ENCODE measurements at places on chromosomes 3 and 15.

GRCh38 chr15:90306560-90306959 lies 41.1 kb downstream of the NGRN start:
- no peak for DNase-seq

DNA sequence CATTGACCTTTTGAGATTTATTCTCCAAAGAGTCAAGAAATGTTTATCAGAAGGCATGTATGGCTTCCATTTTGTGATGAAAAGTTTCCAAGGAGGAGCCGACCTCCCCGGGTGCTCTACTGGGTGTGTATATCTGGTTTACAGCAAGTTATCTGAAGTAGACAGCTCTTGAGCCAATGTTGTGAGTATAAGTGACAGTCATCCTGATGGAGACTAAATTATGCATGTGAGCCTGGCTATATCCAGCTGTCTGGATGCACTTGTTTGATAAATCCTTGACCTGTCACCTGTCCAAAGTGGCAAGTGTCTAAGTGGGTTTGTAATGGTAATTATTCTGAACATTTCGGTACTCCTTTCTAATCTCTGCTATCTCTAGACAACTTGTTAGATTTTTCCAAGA lies 142.2 kb downstream of the NR2F2 start:
- DNase-seq = no peak

DNA sequence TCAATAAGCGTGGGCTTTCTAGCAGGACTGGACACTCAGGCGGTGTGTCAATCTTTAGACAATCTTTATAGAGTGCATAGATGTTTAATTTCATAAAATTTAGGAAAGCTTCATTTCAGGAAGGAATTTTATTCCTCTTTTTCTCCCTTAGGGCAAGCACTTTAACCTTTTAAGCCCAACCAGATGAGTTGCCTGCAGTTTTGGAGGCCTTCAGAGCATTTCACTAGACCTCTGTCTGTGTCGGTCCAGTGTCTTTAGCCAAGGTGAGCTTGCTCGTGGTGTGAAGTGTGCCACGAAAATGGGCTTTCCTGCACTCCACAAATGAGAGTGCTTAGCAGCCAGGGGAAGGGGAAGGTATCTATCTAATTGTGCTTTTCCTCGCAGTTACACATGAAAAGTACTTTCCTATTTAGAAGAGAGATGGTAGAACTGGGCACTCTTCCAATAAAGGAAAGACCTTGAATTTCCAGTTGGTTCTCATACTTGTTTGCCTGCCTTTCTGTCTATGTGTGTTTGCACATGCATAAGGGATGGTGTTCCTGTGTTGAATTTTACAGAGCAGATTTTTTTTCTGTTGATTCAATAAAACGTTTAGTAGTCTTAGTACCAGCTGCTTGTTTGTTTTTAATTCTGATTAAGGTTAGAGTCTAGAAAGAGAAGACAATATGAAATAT lies 53.6 kb downstream of the FEZF2 start:
- no peak for DNase-seq

- DNase-seq = no peak
These were observed 62.5 kb downstream of the POLQ start for GRCh38 chr3:121483290-121483689.

- DNase-seq = no peak
These were observed 29.8 kb upstream of the FURIN start for GRCh38 chr15:90838544-90838943.

DNA sequence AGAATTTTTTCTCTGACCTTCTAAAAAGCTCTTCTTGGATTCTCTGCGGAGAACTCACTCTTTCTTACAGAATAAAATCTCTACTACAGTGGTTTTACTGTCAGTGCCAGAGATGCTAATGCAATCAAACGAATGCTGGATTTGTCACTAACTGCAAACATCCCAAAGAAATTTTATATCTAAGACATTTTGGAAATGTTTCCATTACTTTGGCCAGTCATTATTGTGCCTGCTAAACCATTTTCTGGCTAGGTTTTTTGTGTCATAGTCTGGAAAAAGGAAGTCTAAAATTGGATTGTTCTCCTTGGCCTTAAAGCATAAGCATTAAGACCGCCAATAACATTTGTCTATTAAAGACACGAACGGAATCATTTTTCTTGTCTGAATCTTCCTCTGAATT lies 54.0 kb downstream of the PLOD2 start:
- no peak for DNase-seq

DNA sequence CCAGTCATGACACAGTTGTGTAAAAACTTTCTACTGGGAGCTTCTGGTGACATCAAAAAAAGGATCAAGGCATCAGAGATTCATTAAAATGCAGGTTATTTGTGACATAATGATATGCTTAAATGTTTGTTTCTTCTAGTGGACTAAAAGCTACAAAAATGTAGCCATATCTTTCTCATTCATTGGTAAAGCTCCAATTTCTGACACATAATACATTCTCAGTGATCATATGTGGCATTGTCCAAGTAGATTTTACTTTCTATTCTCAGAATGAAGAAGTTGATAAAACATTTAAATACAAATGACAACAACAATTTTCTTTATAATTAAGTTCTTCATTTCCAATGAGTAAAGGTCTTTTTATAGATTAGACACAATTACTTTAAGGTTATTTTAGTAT lies 71.0 kb upstream of the ARHGEF26 start:
- no peak for DNase-seq

GRCh38 chr3:50542177-50543034 lies 25.1 kb downstream of the C3orf18 start:
- DNase-seq = peak; percentile 61

DNA sequence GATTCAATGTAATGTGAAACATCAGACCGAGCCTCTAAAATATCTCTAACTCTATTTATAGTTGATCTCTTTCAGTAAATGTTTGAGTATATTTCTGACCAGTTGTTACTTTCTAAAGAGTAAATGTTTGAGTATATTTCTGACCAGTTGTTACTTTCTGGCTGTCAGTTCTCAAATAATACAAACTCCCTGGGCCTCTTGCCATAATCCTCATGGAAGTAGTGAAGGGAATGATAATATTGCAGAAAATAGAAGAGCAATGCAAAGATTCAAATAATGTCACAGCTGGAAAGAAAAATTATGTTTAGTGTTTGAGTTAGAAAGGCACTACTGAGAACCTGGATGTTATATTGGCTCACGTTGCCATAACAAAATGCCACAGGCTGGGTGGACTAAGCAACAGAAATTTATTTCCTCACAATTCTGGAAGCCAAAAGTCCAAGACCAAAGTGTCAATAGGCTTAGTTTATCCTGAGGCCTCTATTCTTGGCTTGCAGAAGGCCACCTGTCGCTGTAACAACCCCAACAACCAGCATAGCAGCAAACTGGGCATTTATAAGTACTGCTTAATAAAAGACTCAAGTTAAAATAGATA lies 470.6 kb upstream of the BCHE start:
- DNase-seq = no peak

DNA sequence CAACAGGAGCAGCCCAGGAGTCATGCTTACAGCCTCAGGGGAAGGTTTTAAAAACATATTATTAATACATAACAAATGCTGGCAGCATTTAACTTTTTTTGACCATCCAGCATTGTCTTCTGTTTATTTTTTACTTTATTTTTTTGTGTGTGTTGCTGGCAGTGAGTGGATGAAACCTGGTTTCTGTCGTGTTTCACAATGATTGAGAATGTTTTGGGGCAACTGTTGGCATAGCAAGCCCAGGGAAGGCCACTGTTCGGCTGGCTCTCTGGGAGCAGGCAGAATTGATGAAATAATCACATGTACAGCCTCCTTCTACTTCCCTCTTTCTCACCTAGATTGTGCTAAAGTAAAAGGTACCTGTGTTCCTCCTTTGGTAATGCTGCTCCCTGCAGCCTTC lies 190.2 kb downstream of the NR1D2 start:
- DNase-seq = no peak

DNA sequence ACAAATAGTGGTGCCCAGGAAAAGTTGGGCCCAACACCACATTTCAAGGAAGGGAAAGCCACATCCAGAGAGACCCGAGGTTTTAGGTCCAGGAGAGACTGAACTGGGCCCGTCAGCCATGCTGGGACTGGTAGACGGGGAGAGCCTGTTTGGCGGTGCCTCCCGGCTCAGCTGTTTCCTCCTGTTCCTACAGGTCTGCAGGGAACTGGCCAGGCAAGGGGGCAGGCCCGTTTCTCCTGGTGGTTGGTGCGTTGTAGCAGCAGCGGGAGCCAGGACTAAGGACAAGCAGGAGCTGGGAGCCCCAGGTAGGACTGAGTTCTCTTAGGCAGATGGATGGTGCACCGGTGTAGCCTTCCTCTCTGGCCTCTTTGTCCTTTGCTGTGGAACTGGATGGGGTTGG lies 3.9 kb downstream of the PRKCD start:
- no peak for DNase-seq

- no peak for DNase-seq
These were observed 6.2 kb downstream of the RGMA start for GRCh38 chr15:93082861-93083260.

- DNase-seq = no peak
These were observed 228.0 kb downstream of the MBNL1 start for GRCh38 chr3:152496716-152497115.

- DNase-seq = no peak
These were observed 101.2 kb downstream of the WDR72 start for GRCh38 chr15:53658255-53658654.

DNA sequence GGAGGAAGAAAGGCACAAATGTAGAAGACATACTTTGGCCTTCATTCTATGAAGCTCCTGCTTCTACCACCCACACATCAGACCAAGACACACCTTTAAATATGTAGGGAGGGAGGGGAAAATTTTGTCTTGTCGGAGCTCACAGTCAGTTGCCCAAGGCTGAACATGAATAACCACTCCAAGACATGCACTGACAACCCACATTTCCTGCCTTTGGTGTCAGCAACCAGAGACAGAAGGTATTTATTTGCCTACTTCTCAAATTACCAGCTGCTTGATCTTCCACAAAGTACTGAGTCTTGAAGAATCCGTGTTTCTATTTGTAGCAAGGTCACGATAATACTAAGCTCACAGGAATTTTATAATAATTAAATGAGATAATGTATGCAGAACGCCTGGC lies 169.7 kb downstream of the KCNMB2 start:
- DNase-seq = no peak

- peak; percentile 73 for DNase-seq
These were observed 7.7 kb downstream of the SLCO3A1 start for GRCh38 chr15:91861223-91861622.

- peak; percentile 61 for DNase-seq
These were observed 94.7 kb downstream of the LINGO1 start for GRCh38 chr15:77538027-77538451.

- DNase-seq = no peak
These were observed 57.7 kb upstream of the BLM start for GRCh38 chr15:90659481-90659880.

GRCh38 chr3:152266221-152266995 lies 2.3 kb upstream of the MBNL1 start:
- DNase-seq = peak; percentile 55

GRCh38 chr3:196049653-196050052 lies 32.2 kb downstream of the TFRC start:
- no peak for DNase-seq

- peak; percentile 47 for DNase-seq
These were observed 2.2 kb downstream of the DNAH1 start for GRCh38 chr3:52318186-52318816.

DNA sequence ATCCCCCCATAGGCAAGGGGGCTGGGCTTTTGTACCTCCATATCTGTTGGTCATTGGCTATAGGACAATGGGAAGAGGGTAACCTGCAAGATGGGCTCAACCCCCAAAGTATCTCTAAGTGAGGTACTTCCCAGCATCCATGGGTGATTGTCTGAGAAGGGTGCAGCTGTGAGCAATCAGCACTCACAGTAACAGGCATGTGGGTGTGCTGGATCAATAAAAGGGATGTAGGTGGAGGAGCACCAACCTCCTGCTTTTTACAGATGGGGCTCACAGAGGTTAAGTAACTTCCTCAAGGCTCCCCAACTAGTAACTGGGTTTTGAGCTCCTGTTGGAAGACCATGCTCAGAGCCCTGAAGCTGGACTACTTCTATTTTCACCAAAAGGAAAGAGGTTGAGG lies 26.4 kb upstream of the FAM107A start:
- DNase-seq = no peak

DNA sequence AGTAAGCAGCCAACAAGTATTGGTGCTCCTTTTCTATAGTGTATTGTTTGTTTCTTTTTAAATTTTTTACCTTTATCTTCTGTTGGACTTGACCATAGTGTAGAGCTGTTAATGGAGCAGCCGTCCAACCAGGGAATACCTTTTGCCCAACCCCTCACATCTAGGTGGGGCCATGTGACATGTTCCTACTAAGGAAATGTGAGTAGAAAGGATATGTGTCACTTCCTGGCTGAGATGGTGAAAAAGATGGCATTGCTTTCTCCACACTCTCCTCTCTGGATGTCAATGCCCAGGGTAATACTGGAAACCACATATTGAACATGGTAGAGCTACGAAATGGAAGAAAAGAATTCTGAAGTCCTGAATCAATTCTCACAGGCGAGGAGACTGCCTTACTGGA lies 218.8 kb downstream of the TBL1XR1 start:
- no peak for DNase-seq

- DNase-seq = no peak
These were observed 46.4 kb downstream of the KLF15 start for GRCh38 chr3:126310816-126311215.

GRCh38 chr3:65861718-65862117 lies 177.0 kb downstream of the MAGI1 start:
- DNase-seq = no peak

- DNase-seq = peak; percentile 49
These were observed 10.7 kb upstream of the SHISA5 start for GRCh38 chr3:48514431-48515227.

- peak; percentile 49 for DNase-seq
These were observed 203.8 kb downstream of the UACA start for GRCh38 chr15:70559265-70560239.

DNA sequence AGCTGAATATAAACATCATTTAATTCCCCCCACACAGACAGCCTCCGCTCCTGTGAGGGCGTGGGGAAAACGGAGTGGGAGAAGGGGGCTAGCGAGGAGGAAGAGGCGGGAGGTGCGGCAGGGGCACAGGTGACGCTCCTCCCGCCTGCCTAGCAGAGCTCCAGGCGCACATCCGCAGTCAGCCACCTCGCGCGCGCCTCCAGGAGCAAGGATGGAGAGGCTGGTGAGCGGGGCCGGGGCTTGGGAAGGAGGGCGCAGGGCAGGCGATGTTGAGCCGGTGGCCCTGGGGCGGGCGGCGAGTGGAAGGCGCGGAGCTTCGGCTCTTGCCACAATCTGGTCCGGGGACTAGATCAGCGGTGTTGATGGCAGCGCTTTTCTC lies at the start of gene CD200:
Gene CD200, plus strand, starts transcription at position 155 of the 379 bp plus-strand sequence. Its CDS starts 57 bp downstream, at position 212.
- no peak for DNase-seq

DNA sequence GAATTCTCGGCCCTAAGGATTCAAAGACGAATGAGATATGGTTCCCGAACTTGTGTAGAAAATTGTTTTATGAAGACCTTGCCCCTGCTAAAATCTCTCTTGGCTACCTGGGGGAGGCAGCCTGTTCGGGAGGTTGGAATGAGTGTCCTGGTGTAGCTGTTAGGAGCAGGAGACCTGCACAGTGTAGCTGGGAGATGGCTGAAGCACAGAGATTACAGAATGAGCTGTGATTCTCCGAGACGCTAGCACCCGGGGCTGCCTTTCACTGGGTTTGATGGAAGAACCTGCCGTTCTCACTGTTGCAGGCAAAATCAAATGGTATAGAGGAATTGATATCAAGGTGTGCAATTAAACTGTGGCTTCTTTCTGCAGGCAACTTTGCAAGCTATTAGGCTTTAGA lies 68.0 kb downstream of the TRAK1 start:
- no peak for DNase-seq

All from RPMI8226 (cell line).